ENCODE measurements at places on chromosomes 6 and 20.

GRCh38 chr20:22382742-22383141, 201.6 kb downstream of the FOXA2 start:
- DNase-seq, result no peak

DNA sequence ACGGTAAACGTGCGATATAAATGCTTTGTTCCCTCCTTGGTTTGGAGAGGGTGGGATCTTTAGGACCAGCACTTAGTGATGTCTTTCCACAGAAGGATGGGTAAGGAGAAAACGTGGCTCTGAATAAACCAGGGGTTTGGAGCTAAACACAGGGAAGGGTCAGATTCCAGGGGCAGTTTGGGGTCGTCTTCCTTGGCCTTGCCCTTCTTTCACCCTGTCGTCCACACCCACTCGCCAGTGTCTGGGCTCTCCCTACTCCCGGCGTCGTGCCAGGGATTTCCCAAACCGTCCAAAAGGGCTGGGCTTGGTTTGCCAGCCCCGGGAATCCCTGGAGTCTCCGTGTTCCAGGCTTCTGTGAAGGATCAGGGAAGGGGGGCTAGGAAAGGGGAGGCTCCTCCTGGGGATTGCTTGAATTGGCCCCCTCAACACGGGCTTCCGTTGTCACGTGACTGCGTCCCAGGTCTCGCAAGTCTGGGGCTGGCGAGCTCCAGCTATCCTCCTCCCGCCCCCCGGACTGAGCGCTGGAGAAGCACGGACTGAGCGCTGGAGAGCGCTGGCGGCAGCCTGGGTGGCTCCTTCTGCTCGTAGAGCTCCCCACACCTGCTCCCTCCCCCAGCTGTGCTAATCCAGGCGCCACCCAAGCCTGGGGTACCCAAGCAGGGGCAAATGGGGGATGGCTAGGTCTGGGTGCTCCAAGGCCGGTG, 9.4 kb upstream of the ARMC12 start:
- DNase-seq, result no peak

- no peak for DNase-seq
Observed at GRCh38 chr6:146709036-146709622, 110.4 kb downstream of the ADGB start.

GRCh38 chr6:156977527-156978291, 200.5 kb downstream of the ARID1B start:
- no peak for DNase-seq

DNA sequence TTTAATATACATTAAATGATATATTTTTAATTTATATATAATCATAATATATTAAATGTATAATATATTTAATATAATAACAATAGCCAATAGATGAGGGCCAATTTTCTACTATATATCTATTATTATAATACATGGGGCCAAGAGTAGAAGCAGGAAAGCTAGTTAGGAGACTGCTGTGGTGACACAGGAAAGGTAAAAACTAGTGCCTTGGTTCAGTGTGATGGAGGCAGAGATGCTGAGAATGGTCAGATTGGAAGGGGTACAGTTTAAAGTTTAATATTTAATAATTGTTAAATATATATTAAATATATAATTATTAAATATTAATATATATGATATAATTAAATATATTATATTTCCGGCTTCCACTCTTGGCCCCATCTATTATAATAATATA, 102.9 kb upstream of the RNF217 start:
- DNase-seq, result no peak

DNA sequence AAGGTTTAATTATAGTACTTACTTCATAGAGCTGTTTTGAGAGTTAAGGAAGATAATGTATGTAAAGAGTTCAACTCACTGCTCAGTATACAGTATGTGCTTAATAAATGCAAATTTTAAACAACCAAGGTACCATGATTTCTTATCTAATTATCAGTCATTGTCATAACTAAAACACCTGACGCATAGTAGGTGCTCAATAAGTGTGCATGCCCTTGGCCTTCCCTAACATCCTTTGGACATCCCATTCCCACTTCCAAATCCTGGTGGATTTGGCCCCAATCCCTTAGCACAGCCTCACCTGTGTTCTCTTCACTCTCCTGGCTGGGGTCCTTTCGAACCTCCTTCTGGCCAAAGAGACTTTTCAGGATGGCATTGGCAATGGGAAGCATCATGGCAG, 41.1 kb downstream of the SLC13A3 start:
- no peak for DNase-seq

- no peak for DNase-seq
Observed at GRCh38 chr6:154433477-154434241, 76.8 kb downstream of the CNKSR3 start.

DNA sequence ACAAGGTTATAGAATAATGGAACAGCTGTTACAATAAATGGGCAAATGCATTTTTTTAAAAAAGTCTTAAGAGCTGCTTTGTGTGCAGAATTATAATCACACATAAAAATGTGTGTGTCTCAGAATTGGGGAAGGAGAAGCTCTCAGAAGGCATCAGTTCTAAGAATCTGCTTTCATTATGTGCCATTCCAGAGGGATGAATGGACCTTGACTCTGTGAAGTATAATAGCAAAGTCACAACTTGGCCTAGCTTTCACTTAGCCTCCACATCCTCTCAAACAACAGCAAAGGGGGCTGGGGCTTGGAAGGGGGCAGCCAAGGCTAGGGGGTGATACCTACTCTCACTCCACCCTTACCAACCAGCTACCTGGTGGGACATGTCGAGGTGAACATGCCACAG, 265.0 kb downstream of the CDC5L start:
- no peak for DNase-seq

GRCh38 chr20:33211817-33212424, 5.2 kb upstream of the BPIFA3 start:
- no peak for DNase-seq

Data from stimulated activated CD8-positive, alpha-beta memory T cell treated with anti-CD3 and anti-CD28 coated beads, Interleukin-15, amount 100 ng/mL, for 24 hours (primary cell).